ENCODE measurements at places on chromosomes 6 and 20.

DNA sequence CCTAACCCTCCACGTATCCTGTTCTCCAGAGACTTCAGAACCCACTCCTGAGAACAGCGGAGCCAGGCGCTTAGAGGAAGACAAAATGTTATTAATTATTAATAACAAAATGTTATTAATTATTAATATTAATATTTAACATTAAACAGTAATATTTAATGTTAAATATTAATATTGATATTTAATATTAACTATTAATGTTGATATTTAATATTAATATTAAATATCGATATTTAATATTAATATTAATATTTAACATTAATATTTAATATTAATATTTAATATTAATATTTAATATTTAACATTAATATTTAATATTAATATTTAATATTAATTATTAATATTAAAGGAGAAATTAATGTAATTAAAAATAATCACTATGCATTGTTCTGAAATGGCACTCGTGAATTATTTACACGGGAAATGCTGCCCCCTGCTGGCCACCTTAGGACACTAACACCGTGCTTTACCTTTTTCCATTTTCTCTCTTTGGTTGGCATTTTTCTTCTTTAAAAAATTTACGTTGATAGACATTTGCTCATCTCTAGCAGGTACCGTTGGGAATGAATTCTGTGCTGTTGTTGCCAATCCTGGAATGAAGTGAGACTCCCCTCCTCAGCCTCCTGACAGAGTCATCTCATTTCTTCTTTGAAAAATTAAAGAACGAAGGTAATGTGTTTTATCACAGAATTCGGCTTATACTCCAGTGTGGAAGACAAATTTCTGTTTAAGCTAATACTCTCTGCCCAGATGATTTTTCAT is 7.5 kb upstream of the GGTLC1 start:
- DNase-seq, result peak; percentile 4

DNA sequence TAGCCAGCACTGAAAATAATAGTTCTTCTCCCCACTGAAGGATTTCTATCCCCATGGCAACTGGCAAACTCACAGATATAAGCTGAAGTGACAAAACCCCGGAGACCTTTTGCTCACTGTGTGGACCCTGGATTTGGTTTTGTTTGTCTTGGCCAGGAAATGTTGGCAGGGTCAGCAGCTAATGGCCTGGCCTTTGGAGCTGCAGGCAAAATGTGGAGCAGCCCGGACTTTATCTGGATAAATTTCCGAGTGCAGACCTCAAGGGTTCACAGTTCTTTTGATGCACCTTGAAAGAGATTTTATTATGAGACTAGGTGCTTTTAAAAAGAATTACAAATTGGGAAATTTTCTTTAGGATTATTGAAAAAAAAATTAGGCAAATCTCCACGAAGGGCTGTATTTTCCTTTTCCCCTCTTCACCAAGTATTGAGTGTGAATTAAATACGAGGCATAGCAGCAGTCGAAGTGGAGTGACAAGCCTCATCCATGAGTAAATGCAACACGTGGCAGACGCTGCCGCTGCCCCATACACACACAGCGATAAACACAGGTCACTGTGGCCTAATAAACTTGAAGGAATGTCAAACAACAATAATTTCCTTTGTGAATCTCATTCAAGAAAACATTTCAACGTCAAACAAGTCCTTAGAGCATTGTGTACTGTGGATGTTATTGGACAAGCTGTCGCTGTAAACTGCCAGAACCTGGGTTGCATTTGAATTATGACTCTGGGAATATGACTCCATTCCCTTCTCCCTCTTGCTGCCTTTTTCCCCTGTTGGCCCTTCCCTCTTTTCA is 35.1 kb upstream of the CCN6 start:
- DNase-seq, result no peak

DNA sequence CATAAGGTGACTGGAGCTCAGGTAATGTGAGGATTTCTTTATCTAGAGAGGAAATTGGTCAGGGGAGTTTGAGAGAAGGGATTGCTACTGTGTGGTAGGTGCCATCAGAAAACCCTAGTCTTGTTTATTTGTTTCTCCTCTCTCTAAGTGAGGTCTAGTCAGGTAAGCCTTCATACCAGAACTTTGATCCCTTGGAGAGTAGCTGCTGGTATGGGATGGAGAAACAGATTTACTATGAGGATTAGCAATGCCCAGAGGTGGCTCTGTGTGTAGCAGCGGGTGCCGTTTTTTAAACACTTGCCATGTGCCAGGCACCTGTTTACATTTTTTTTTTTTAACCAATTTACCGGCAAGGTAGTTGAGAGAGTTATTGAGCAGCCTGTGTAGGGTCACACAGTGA is 19.5 kb downstream of the CMTR1 start:
- DNase-seq, result no peak

- DNase-seq, result peak; percentile 28
Observed at GRCh38 chr20:35539756-35540212, 2.1 kb upstream of the ERGIC3 start.

- DNase-seq, result no peak
Observed at GRCh38 chr6:52371656-52372191, 9.8 kb downstream of the PAQR8 start.

DNA sequence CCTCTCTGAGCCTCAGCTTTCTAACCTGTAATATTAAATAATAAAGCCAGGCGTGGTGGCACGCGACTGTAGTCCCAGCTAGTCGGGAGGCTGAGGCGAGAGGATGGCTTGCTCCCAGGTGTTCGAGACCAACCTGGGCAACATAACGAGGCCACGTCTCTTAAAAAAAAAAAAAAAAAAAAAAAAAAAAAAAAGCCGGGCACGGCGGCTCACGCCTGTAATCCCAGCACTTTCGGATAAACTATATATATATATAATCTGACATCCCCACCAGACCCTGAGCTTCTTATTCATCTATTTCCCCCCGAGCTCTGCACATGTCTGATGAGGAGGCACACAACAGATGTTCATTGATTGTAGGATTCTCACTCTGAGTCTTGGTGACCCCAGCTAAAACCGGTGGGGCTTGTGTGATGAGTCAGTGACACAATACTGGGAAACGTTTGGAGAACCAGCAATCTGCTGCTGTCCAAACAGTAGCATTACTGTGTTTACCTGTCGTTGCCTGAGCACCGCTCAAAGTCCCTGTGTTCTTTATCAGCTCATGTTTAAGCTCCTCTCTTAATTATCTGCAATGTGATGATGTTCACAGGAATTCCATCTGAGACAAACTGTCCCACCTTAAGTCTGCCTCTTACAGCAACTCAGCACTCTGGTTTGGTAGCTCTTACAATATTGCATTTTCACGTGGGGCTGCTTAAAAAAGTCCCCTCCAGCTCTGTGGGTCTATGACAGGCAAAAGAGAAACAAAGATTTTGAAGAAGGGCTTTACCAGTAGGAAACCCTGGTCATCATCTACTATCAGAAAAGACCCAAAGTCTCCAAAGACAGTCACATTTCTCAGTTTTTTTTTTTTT is 1.0 kb upstream of the SPATA2 start:
- peak; percentile 32 for DNase-seq

GRCh38 chr20:37534401-37535157 is 6.9 kb upstream of the BLCAP start:
- DNase-seq, result peak; percentile 77

DNA sequence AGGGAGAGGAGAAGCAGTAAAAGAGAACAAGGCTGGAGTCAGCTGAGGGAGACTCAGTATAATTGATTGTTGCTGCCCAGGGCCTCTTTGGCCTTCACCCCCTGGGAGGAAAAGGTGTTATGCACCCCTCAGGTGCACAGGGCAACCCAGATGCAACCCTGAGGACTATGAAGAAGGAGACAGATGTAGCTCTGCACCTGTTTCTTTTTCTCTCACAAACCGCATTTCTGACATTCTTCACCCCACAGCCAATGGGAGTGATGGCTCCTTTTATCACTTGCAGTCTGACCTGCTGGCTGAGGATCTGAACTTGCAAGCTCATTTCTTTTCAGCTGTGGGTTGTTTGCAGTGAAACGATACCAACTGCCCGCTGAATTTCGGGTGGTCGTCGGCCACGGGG is 64.1 kb upstream of the F13A1 start:
- DNase-seq, result no peak

GRCh38 chr6:22231616-22232015 is 65.2 kb downstream of the PRL start:
- no peak for DNase-seq

- no peak for DNase-seq
Observed at GRCh38 chr6:122666418-122666817, 56.2 kb downstream of the PKIB start.

DNA sequence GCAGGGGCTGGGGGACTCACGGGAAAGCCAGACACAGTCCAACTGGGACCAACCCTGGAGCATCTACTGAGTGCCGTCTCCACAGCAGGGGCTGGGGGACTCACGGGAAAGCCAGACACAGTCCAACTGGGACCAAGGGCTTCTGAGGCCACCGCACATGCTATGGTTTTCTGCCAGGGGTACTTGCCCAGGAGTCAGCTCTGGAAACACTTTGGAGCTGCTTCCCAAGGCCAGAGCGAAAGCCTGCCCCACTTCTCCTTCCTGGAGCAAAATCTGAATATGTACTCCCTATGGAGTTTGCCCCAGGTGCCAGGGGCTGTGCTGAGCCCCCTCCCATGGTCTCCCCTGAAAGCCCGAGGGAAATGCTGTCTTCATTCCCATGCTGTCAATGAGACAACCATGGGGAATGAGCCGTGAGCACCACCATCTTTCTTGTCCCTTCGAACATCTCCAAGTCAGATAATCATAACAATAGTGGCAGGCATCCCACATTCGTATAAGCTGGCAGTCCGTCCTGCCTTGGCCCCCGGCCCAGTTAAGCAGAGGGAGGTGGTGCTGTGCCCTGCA is 18.5 kb downstream of the PCK1 start:
- DNase-seq, result no peak

DNA sequence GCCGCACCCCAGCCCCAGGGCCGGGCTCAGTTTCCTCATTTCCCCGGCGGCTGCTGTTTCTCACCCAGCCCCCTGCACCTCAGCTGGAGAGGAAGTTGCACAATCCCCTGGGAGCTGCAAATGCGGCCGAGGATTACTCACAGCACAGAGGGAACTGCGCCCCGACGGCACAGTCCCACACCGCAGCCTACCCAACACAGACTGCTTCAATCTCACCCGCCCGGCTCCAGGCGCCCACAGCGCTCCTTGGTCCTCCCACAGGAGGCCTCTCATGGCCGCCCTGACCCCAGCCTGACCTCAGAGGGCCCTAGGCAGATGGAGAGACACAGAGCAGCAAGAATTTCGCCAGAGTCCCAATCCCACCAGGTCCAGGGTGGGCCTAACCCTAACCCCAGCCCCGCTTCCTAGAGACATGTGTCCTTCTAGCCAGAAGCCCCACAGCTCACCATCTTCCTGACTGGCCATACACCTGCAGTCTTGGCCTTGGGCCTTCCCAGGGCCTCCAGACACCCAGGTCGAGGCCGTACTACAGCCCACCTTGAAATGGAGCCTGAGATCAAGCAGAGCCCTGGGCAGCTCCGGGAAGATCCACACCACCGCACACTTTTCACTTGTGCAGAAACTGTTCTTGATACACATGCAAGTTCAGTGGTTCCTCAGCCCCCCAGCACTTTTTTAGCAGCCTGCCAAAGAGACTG is 11.7 kb downstream of the TFEB start:
- no peak for DNase-seq

- DNase-seq, result no peak
Observed at GRCh38 chr6:114989279-114989964, 646.6 kb upstream of the HS3ST5 start.

DNA sequence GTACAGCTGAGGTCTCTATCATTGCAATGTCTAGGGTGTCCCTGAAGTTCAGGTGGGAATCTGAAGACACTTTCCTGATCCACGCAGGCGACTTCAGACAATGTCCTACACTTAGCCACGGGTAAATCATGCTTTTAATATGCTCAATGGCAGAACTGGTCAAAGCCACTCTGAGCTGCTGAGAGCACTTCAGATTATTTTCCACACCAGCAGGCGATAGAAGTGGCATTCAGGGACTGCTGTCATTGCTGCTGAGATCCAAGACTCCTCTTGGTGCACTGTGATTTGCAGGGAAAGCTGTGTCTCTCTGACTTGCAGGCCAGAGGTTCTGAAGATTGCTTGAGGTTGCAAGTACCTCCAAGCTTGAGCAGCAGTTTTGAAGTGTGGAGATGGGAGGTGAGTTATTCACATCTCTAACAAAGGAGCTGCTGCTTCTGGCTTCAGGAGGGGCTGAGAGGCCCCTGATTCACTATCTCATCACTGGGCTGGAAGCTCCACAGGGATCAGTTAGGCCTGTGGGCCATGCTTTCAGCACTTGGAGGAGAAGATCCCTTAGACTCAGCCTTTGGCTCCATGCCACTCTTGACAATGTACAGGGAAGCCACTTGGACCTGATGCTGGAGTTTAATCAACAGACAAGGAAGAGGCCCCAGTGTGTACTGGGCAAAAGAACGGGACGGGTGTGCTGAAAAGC is 2.9 kb upstream of the SSTR4 start:
- DNase-seq, result no peak

- DNase-seq, result no peak
Observed at GRCh38 chr6:136118787-136119186, 131.3 kb downstream of the MTFR2 start.

DNA sequence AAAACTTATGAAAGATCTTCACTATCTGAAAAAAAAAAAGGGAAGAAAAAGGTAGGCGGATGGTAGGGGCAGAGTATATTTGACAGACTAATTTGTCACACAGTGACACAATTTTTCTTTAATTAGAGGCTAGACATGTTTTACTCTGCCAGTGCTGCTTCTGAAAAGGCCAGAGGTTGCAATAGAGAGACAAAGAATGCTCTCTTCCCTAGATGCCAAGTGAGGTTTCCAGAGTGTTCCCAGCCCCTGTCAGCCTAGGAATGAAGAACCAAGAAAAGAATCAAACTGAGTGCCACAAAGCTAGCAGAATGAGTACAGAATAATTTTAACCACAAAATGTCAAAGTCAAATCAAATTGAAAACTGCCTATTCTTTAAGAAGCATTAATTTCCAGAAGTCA is 13.0 kb downstream of the PNISR start:
- DNase-seq, result no peak

GRCh38 chr6:37546141-37546871 is 46.6 kb upstream of the CCDC167 start:
- no peak for DNase-seq

DNA sequence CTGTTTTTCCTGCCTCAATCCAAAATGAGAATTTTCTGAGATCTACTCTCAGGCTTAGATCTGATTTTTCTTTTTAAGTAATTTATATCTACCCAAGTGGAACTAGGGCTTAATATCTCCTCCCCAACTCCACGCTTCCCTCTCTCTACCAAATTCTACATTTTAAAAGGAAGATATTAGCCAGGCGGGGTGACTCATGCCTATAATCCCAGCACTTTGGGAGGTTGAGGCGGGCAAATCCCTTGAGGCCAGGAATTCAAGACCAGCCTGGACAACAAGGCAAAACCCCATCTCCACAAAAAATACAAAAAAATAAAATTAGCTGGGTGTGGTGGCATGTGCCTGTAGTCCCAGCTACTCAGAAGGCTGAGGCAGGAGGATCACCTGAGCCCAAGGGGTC is 61.0 kb downstream of the MTFR2 start:
- DNase-seq, result no peak
